ENCODE measurements at places on chromosomes 2 and 18.

DNA sequence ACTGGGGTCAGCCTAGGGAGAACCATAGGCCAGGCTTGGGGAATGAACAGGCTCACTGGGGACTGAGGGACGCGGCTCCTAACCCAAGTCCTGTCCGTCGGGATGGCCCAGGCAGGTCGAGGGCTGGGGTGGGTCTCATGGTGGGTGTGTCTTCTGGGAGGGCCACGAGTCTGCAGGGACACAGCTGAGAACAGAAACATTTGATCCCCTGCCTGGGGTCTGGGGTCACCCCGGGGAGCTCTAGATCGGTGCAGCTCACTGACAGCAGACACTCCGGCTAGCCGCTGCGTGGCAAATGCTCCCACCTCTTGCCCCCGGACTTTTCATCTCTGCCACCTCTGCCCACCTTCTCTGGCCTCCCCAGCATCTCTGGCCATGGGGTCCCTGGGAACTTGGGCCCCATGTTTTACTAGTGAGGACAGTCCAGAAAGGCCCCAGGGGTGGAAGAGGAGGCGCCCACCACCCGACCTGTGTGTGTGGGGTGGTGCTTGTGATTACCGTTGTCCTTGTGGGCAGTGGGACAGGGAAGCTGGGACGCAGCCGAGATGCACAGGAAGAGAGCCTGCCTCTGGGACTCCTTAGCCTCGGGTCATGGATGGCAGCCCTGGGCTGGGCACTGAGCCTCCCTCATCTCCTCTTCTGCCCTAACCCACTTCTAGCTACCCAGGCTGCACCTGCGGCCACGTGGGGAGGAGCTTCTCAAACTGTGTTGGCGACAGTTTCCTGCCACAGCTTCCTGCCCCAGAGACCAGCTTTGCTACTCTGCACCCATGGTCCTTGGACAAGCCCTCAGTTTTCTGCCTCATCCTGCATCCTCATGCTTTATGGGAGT, 4.9 kb downstream of the ZAP70 start:
- no peaks in the 10 kb centered on the region for H3K36me3 ChIP-seq
- no peaks in the 10 kb centered on the region for H3K4me1 ChIP-seq
- no peak overlapping the region for H3K27ac ChIP-seq
- H3K4me3 ChIP-seq, result peak overlapping the region; percentile 21
- H3K27me3 ChIP-seq, result no peaks in the 10 kb centered on the region

GRCh38 chr2:50215736-50216135, 816.2 kb downstream of the NRXN1 start:
- H3K27ac ChIP-seq, result no peak overlapping the region
- no peak for DNase-seq
- H3K4me1 ChIP-seq, result no peaks in the 10 kb centered on the region

- no peak overlapping the region for H3K27ac ChIP-seq
- H3K4me1 ChIP-seq, result no peaks in the 10 kb centered on the region
- no peaks in the 10 kb centered on the region for H3K27me3 ChIP-seq
Observed at GRCh38 chr2:225207043-225207442, 164.8 kb upstream of the DOCK10 start.

DNA sequence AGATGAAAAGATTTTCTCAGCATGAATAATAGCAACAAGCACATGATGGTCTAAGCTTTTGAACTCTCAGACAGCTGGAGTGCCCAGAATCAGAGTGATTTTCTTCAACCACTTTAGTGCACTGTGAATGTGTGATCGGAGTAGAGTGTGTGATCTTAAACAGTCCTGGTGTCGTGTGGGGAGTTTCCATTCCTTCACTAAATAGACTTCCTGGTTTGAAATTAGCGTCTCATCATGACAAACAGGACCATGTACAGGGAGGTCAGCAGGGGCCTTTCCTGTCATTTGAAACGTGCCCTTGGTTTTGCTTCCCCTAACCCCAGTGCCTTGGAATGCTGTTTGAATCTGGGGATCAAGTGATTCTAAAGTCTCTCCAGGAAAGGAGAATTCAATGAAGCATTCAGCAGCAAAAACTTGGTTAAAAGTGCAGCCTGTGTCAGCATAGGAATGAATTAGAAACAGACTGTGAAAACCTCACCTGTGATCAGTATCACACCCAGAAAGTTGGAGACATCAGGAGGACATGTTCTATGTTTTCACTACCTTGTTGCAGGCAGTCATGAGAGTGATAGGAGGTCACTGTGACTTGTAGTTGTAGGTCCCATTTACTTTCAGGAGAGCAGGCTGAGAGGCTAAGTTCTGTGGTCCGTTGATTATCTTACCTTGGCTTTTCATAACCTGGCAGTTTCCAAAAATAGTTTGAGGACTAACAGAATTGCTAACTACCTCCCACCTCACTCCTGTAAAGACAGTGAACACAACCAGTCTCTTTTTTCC, 400.3 kb downstream of the MTX2 start:
- peaks cover 2% of the 10 kb centered on the region for H3K27me3 ChIP-seq
- no peak overlapping the region for H3K4me3 ChIP-seq
- H3K36me3 ChIP-seq, result no peaks in the 10 kb centered on the region
- H3K4me1 ChIP-seq, result no peaks in the 10 kb centered on the region

- no peaks in the 10 kb centered on the region for H3K4me1 ChIP-seq
- no peak overlapping the region for H3K27ac ChIP-seq
- H3K27me3 ChIP-seq, result no peaks in the 10 kb centered on the region
- no peak overlapping the region for H3K4me3 ChIP-seq
Observed at GRCh38 chr2:175553910-175554309, 372.4 kb upstream of the ATP5MC3 start.

- peaks cover 87% of the 10 kb centered on the region for H3K36me3 ChIP-seq
- H3K4me1 ChIP-seq, result no peaks in the 10 kb centered on the region
- no peak for DNase-seq
- no peak overlapping the region for H3K4me3 ChIP-seq
Observed at GRCh38 chr18:677951-678381, 20.5 kb downstream of the TYMS start.

GRCh38 chr2:97348265-97348664, 235.3 kb downstream of the ANKRD36 start:
- H3K4me1 ChIP-seq, result no peaks in the 10 kb centered on the region
- no peaks in the 10 kb centered on the region for H3K36me3 ChIP-seq
- no peak overlapping the region for H3K4me3 ChIP-seq
- DNase-seq, result no peak

DNA sequence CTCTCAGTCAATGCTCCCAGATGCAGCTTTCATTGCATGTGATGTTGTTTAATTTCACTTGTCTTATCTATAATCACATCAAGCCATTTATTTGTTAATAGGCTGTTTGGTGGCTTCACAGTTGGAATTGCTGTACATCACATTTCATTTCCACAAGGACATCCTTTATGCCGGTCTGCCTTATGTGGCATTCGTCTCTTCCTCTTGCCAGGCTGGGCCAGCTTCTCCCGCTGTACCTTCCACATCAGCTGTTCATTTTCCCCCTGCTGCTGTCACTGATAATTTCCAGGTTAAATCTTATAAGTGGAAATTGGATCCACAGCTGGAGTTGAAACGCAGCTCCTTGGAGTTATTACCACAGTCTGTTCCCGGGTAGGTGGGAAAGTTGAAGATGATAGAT, 110.6 kb downstream of the DPP10 start:
- no peak overlapping the region for H3K4me3 ChIP-seq
- H3K36me3 ChIP-seq, result no peaks in the 10 kb centered on the region
- H3K27ac ChIP-seq, result no peak overlapping the region
- DNase-seq, result no peak

DNA sequence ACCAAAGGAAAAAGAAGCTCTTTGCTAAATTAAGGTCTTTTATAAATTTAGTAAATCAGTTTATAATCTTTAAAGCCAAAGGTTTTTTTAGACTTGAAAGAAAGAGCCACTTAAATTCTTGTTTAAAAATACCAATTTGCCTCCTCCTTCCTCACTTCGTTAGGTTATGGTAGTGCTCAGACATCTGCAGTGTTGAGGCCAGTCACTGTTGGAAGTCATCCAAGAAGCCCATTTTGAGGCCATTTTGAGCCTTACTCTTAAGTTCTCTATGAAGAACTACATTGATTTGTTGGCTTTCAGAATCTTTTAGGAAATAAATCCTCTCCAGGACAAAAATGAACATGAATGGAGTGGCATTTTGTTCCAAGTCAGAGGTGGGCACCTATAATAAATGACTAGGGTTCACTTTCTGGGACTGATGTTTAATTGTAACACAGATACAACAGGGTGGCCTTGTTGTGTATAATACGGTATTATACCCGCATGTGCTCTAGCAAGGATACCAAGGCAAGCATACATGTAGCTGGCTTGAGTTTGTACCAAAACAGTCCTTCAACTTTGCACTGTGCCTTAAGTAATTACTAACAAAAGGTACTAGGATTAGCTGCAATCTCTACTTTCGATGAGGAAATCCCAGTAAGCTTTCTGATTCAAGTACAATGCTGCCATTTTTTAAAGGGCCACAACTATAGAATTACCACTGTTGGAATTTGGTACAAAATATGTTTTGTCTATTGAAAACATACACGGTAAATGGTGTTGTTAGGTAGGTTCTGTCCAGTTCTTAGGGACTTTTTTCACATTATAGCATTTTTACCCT, 22.8 kb downstream of the SLC66A3 start:
- H3K27ac ChIP-seq, result no peak overlapping the region
- H3K4me1 ChIP-seq, result peaks cover 4% of the 10 kb centered on the region
- peaks cover 52% of the 10 kb centered on the region for H3K36me3 ChIP-seq
- no peaks in the 10 kb centered on the region for H3K27me3 ChIP-seq
- no peak overlapping the region for H3K4me3 ChIP-seq

DNA sequence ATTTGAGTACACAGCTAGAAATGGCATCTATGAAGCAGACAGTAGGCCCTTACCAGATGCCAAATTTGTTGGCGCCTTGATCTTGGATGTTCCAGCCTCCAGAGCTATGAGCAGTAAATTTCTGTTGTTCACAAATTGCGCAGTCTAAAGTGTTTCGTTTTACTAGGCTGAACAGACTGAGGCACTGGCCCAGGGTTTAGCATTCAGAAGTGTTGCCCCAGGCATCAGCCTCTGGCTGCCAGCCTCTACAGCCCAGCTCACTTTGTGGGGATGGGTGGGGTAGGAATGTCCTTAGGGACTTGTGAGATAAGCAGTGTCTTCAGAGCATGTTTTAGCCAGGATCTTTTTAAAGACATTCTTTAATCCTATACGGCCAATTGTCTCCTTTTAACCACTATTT, 51.5 kb upstream of the MGAT5 start:
- no peak overlapping the region for H3K4me3 ChIP-seq
- H3K4me1 ChIP-seq, result peaks cover 43% of the 10 kb centered on the region
- no peaks in the 10 kb centered on the region for H3K27me3 ChIP-seq
- no peaks in the 10 kb centered on the region for H3K36me3 ChIP-seq
- no peak for DNase-seq

DNA sequence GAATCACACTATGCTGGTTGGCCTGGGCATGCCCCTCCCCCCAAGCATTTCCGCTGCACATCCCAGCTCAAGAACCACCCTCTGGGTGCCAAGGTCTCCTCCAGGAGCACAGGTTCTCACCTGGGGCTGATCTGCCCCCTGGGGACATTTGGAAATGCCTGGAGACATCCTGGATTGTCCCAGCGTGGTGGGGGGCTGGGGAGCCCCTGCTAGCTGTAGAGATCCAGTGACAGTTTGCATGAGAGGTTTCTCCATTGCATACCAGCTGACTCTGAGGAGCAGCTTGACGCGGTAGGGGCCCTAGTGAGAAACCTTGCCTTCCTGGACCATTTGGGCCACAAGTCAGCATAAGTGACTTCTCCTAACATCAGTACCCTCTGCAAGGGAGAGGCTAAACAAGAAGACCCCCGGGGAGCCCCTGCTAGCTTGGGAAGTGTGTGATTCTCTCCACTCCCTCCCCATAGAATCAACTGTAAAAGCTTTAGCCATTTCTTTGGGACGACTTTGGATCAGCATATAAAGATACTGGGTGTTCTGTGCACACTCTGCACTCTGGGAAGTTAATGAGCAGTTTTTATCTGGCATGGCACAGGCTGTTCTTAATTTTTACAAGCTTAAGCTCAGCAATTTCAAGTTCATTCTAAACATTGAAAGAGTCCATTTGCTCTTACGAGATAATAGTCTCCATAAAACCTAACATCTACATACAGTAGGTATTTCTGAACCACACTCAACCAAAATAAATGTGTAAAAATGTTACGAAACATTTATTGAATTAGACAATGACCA, 94.1 kb downstream of the GBX2 start:
- H3K27ac ChIP-seq, result no peak overlapping the region
- no peaks in the 10 kb centered on the region for H3K27me3 ChIP-seq
- no peak overlapping the region for H3K4me3 ChIP-seq
- H3K36me3 ChIP-seq, result peaks cover 3% of the 10 kb centered on the region
- H3K4me1 ChIP-seq, result no peaks in the 10 kb centered on the region
- DNase-seq, result no peak

- H3K4me1 ChIP-seq, result no peaks in the 10 kb centered on the region
- no peak overlapping the region for H3K27ac ChIP-seq
- no peak overlapping the region for H3K4me3 ChIP-seq
- no peak for DNase-seq
- peaks cover 8% of the 10 kb centered on the region for H3K36me3 ChIP-seq
Observed at GRCh38 chr2:23994567-23994966, 15.3 kb upstream of the MFSD2B start.

DNA sequence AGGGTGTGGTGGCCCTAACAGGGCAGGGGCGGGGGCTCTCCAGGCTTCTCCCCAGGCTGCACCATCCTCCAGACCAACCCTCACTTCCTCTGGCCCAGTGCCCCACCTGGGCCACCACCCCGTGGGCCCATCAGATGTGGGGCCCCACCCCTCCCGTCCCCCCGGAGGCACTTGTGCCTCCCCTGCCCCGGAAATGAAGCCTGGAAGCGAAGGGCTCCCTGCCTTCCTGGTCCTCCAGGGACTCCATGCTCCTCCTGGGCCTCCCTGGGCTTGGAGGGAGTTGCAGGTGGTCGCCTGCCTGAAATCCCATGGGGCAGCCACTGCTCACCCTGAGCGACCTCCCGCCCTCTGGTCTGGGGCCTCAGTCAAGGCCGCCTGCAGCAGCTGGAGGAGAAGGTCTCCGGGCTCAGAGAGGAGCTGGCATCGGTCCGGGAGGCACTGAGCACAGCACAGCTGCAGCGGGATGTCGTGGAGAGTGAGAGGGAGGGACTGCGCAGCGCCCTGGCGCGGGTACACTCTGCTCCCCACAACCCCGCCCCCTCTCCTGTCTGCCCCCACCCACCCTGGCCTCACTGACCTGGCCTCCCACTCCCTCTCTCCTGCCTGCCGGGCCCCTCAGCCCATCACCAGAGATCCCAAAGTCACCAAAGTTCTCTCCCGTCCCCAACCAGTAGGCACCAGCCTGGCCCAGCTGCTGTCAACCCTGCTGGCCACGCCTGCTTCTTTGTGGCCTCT, 28.0 kb downstream of the CROCC2 start:
- peak; percentile 39 for DNase-seq
- H3K4me3 ChIP-seq, result no peak overlapping the region
- H3K36me3 ChIP-seq, result no peaks in the 10 kb centered on the region
- no peak overlapping the region for H3K27ac ChIP-seq
- no peaks in the 10 kb centered on the region for H3K27me3 ChIP-seq

- no peaks in the 10 kb centered on the region for H3K36me3 ChIP-seq
- no peaks in the 10 kb centered on the region for H3K4me1 ChIP-seq
- no peaks in the 10 kb centered on the region for H3K27me3 ChIP-seq
- DNase-seq, result peak; percentile 24
- H3K27ac ChIP-seq, result no peak overlapping the region
Observed at GRCh38 chr2:183390109-183390508, 265.9 kb downstream of the NUP35 start.

- DNase-seq, result no peak
- H3K36me3 ChIP-seq, result no peaks in the 10 kb centered on the region
- no peak overlapping the region for H3K4me3 ChIP-seq
Observed at GRCh38 chr2:223104336-223105132, 52.5 kb downstream of the KCNE4 start.

Measured in lower lobe of right lung (tissue), 2 donors.